Stimulated activated CD8-positive, alpha-beta memory T cell treated with anti-CD3 and anti-CD28 coated beads, Interleukin-4, amount 100 ng/mL, for 1 hour (primary cell): ENCODE measurements at places on chromosomes 1 and 21.

DNA sequence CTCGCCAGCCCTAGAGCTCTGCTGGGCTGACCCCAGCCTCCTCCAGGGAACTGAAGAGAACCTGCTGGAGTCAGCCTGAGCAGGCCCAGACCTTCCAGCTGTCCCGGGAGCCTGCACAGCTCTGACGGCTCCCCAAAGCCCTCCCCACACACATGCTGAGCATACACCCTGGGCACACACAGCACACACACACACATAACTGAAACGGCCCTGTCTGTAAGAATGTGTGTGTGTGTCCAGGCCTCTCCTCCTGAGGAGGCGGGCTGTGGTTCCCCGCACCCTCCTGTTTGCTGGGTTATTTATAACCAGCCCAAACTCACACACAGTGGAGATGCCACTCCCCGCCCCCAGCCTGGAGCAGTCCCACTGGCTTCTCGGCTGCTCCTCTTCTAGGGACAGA is 20.2 kb downstream of the SDC3 start:
- DNase-seq = no peak

DNA sequence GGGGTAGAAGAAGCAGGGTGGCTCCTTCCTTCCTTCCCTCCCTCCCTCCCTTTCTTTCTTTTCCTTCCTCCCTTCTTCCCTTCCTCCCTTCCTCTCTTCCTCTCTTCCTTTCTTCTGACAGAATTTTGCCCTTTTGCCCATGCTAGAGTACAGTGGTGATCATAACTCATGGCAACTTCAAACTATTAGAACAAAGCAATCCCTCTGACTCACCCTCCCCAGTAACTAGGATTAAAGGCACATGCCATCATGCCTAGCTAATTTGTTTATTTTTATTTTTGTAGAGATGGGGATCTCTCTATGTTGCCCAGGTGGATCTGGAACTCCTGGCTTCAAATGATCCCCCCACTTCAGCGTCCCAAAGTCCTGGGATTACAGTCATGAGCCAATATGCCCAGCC is 10.0 kb upstream of the RPE65 start:
- no peak for DNase-seq

DNA sequence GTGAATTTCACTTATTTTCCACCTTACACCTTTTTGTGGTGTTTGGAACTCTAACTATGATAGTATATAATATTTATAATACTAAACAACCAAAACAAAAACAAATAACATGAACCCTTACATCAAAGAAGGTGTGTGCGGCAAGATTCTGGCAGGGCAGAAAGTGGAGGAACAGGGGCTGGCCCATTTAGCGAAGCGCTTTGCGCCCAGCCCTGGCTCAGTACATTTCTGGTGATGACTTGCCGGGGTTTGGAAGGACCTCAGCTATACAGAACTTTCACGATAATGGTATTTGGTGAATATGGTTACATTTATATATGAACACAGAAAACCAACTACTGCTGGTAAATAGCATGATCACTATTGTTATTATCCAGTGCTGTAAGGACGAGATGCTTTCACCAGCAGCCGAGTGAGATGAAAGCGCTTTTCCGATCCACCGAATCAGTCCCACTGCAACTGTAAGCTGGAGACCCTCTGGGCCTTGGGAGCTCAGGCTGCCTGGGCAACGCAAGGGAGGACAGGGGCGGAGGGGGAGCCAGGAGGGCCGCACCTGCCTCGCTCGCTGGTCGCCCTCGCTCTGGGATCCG is 63.9 kb downstream of the CD247 start:
- DNase-seq = no peak

DNA sequence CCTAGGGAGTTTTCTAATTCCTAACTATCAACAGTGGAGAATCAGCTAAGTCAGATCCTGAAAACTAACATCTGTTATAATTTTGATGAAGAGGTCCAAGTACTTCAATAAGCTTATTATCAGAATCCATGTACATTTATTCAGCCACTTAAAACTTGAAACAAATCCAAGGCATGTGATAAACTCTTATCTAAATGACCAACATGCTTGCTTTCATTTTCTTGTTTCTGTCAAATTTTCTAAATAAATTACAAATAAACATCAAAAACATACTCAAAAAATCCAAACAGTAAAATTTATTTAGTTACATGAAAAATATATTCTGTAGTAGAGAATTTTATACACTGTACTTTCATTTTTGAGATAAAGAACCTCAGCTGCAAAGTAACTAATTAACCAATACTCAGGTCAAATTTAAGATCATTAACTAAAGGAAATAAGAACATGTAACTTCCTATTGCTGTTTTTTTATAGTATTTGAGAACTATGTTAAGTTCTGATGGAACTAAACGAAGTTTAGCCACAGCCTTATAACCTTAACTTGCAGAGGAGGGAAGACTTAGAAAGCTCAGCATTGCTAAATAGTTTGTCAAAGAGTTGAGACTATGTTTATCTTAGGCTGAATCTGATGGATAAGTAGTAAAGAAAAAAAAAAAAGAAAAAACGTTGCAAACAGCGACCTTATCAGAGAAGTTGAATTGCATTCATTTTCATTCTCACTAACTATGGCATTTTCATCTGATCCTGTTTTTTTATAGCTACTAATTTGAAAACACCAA is 44.9 kb downstream of the SYNJ1 start:
- DNase-seq = no peak

GRCh38 chr1:193740762-193741161 is 554.3 kb upstream of the B3GALT2 start:
- DNase-seq = no peak

DNA sequence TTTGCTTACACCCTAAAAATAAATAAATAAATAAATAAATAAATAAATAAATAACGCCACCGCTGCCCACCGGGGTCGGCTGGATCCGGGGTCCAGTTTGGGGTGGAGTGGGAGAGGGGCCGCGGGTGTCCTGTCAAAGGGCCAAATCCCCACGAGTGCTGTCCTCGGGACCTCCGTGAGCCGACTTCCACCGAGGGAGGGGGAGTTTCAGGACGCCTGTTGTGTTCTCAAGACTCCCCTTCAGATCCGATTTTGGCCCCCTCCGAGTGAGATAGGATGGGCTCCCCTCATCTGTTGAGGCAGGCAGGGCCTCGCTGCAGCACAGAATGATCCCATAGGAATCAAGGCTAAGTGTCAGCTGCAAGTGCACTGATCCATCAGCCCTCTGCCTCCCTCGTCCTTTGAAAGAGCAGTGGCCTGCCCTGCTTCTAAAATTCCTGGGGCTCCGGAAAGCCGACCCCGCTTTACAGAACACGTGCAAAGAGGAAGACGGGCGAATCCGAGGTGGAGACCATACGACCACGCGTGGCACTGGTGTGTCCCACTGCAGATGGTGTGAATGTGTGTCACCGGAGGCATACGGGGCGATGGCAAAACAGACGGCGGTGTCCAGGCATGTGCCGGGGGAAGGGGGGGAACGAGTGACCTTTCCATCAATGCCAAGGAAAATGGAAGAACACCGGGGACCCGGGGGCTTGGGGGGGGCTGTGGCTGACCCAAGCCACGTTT is 3880.5 kb downstream of the SRGAP2C start:
- DNase-seq = no peak

- no peak for DNase-seq
These were observed 60.7 kb upstream of the FMN2 start for GRCh38 chr1:240031009-240031408.

DNA sequence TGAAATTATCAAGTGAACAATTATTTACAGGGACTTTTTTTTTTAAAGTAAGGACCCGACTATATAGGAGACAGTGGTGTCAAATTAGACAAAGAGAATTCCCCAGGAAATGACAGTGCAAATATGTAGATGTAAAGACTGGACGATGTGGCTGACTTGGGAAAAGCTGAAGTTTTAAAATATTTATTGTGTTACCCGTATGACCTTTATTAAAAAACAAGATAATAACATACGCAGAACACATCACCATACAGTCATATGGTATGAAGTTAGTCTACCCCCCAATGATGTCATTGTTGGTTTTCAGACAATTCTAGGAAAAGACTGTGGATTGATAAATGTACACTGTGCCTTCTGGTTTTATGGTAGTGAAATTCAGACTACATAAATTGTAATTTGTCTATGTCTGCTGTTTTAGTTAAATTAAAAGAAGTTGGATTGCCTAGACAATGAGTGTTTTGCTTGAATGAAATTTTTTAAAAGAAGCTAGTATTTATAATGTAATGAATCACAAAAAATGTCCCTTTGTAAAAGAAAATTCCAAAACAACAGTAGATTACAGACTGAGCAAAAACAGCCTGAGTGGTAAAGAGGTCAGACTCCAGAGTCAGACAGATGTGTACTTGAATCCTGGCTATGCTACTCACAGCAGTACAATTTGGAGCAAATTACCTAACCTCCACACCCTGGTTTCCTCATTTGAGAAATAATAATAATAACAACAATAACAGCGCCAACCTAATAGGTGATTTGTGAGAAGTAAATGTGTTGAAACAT is 15.5 kb upstream of the PDC start:
- no peak for DNase-seq

GRCh38 chr1:45521413-45522323 is at the start of gene PRDX1:
Gene PRDX1 (minus strand): TSS chr1:45521884. CDS start chr1:45519043, 2,841 bp downstream.
- peak; percentile 92 for DNase-seq

GRCh38 chr1:240888039-240888786 is 276.3 kb upstream of the GREM2 start:
- no peak for DNase-seq

GRCh38 chr1:50109116-50109515 is 396 bp downstream of the ELAVL4 start:
- no peak for DNase-seq

GRCh38 chr1:89459081-89459480 is 65.5 kb upstream of the LRRC8B start:
- DNase-seq = no peak

DNA sequence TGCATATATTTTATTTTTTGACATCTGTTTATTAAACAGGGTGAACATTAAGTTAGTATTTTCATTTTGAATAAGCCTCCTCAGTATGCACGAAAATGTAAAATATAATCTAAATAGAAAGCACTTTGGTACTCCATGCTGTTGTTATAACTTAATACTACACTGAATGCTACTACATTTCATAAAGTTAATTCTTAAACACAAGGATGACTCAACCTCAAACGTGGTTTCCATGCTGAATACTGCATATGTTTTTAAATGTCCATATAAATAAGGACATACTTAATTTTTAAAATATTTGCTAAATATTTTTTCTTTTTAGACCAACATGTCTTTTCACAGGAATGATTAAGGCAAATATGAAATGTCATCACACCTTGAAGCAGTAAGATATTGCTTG is 83.9 kb downstream of the USP24 start:
- DNase-seq = no peak

GRCh38 chr1:25697435-25698217 is 81.0 kb downstream of the MAN1C1 start:
- DNase-seq = no peak

GRCh38 chr1:234976861-234977680 is 151.6 kb downstream of the TOMM20 start:
- DNase-seq = no peak

GRCh38 chr1:55472784-55473183 is 257.6 kb upstream of the USP24 start:
- no peak for DNase-seq

DNA sequence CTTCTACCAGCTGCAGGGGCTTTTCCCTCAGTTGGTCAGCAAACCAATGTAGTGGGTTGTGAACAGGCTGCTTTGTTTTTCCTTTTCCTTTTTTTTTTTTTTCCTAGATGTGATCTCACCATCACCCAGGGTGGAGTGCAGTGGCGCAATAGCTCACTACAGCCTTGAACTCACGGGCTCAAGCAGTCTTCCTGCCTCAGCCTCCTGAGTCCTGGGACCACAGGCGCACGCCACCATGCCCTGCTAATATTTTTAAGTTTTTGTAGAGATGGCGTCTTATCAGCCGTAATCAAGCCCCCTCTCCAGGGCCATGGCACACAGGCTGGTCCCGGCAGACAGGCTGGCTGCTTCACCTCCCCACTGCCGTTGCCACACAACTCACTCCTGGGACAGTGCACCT is 3.4 kb upstream of the TRIM11 start:
- DNase-seq = no peak

GRCh38 chr1:61375082-61375880 is 292.9 kb downstream of the NFIA start:
- DNase-seq = no peak

- no peak for DNase-seq
These were observed 261.2 kb upstream of the AJAP1 start for GRCh38 chr1:4393191-4393590.

DNA sequence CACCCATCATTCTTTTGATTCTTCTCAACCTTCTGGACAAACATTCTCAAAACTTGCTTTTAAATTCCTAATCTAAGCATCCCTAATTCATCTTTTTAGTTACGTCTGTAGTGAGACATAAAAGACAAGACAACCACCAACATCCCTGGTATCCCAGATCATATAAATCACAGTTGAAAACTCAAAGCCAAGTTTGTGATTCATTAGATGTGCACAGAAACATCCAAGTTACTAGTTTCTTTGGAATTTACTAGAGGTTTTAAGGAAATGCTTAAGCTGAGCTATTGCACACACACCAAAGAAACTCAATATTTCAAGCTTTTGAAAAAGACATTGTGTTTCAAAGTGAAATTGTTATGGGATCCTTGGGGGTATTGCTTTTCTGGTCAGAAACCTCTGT is 47.6 kb downstream of the ATP6V1G3 start:
- DNase-seq = no peak

- no peak for DNase-seq
These were observed 202.0 kb downstream of the NFIA start for GRCh38 chr1:61284248-61284854.

DNA sequence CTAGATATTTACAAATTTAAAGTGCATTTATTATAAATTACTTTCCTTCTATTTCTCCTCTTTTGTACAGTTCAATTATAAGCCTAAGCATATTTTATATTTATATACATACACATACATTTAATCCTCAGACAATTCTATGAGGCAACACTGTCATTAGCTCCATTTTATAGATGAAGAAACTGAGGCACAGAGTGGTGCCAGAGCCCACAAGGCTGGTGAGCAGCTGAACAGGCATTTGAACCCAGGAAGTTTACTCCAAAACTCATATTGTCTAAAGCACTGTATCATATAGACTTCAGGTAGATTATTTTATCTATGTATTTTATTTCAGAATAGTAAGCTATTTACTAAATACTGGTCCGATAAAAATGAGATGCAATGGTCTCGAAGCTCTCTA is 52.3 kb downstream of the PTP4A2 start:
- no peak for DNase-seq

DNA sequence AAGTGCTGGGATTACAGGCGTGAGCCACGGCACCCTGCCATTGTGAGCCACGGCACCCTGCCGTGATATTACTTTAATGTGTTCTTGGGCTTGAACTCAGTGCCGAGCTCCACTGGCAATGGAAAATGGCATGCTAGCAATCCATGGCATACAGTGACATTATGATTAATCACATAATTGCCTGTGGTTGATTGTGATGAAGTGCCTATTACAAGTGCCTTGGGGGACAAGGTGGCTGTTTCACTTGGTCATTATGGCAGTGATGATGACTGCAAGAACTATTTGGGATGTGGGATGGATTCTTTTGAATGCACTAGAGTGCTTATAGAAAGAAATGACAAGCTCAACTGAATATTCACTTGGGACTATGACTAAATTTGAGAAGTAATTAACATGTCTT is 22.3 kb upstream of the HPCAL4 start:
- no peak for DNase-seq

GRCh38 chr1:230149751-230150584 is 82.9 kb downstream of the GALNT2 start:
- no peak for DNase-seq
